ENCODE measurements at places on chromosomes 12 and 14.

DNA sequence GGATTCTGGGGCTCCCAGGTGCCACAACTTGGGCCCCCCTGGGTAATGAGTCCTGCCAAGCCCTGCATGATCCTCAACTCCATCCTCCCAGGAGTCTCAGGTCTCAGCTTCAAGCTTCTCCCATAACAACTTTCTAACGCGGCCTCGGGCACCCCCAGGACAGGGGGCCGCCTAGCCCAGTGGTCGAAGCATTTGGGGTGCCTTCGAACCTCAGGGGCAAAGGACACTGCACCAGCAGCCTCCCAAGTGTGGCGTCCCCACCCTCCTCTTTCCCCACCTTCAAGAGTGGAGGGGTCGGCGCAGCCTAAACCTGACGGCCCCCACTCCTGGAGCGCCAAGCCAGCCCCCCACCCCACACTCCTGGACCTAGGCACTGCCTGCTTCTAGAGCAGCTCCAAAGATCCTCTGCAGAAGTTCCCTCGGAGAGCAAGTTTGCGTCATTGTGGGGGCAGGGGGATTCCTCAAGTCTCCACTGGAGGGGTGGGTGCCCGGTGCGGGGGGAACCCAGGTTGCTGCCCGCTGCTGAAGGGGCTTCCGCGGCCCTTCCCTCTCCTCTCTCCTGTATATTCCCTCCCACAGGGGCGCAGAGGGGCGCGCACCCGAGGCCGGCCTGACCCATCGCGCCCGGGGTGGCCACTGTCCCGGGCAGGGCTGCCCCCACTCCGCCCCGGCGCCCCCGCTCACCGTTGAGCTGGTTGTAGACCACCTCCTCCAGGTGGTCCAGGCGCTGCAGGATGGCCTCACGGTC, 933 bp downstream of the GALNT9 start:
- DNase-seq, result no peak

DNA sequence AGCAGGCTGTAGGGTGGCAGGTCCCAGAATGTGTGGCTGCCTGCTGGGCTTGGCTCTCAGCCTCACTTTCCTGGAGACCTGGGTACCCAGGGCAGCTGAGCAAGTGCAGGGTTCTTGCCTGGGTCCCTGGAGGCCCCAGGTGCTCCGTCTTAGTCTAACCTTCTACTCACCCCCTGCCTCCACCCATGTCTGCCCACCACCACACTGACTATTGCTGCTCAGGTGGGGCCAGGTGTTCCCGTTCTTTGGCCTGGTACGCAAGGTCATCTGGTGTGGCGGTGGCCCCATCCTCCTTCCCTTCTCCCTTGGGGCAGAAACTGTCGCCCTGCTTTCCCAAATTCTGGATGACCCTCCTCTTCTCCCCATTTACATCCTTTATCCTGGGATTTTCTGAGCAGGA, 319.9 kb downstream of the TMEM121 start:
- no peak for DNase-seq

GRCh38 chr12:114935658-114936057, 251.7 kb upstream of the TBX3 start:
- DNase-seq, result no peak

GRCh38 chr12:11652351-11653040, 3.0 kb downstream of the ETV6 start:
- DNase-seq, result no peak

DNA sequence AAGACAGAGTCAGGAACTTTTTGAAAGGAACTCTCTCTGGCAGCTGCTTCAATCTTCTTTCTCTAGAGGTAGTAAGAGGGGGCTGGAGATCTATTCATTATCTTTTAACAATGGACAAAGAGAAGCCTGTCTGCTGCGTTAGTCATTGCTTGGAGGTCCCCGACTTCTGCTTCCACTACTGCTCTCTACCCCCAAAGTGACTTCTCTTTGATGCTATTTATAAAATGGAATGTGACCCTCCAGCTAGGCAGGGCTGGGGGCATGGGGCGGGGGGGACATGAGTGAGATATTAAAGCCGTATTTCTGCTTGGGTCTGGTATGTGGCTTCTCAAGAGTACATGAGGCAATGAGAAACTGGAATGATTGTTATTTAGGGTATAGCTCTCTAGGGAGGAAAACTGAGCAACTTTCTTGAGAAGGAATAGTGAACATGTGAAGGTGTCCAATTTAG, 41.4 kb upstream of the NUDT4 start:
- DNase-seq, result no peak

GRCh38 chr14:68345738-68346137, 447.1 kb downstream of the ZFP36L1 start:
- DNase-seq, result no peak

DNA sequence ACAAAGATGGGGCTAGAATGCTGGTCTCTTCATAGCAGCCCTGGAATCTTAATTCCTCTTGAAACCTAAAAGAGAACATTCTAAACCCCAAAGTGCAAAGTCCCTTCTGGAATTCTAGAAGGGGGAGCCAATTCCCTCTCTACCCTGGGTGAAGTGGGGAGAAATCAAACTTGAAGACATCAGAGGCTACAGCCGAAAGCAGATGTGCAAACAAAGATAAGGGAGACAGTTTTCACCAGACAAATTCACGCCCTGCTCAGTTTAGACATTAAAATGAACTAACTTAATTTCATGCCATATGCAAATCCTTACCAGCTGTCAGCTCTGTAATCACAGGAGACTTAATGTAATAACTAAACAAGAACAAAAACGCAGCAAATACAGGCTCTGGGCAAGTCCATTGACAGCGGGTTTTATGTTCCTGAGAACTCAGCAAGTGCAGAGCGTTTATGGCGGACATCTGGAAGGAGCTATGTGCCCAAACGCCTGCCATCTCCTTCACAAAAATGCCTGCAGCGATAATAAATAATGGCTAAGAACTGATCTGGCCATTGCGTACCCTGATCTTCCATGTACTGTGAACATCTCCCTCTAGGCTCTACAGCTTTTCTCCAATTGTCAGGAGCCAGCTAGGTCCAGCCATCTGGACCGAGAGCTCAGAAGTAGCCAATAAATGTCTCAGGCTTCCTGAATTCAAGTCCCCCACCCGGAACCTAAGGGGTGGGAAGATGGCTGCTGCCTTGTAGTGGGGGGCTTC, 19.1 kb upstream of the FICD start:
- DNase-seq, result no peak
